ENCODE measurements at places on chromosomes 2 and 18. TPM values are rescaled to one million over a fixed set of nuclear protein-coding genes. Genes with fewer than 3 reads are reported as not detected.

The CAPN14 gene
- 0.06 TPM for polyA plus RNA-seq

- H3K4me1 ChIP-seq, result peaks cover 11% of the 10 kb centered on the region
- no peaks in the 10 kb centered on the region for H3K27me3 ChIP-seq
- no peak for DNase-seq
- H3K27ac ChIP-seq, result no peak overlapping the region
- no peak overlapping the region for H3K4me3 ChIP-seq
Measured at GRCh38 chr2:237689336-237690131, 62.1 kb downstream of the LRRFIP1 start.

The IL36G gene
- polyA plus RNA-seq, result 1.0 TPM

GRCh38 chr18:59229191-59229590 lies 9.2 kb downstream of the GRP start:
- peaks cover 54% of the 10 kb centered on the region for H3K27me3 ChIP-seq
- H3K4me1 ChIP-seq, result no peaks in the 10 kb centered on the region
- no peak for DNase-seq
- no peak overlapping the region for H3K4me3 ChIP-seq

The ANKRD30B gene
- not detected for polyA plus RNA-seq

DNA sequence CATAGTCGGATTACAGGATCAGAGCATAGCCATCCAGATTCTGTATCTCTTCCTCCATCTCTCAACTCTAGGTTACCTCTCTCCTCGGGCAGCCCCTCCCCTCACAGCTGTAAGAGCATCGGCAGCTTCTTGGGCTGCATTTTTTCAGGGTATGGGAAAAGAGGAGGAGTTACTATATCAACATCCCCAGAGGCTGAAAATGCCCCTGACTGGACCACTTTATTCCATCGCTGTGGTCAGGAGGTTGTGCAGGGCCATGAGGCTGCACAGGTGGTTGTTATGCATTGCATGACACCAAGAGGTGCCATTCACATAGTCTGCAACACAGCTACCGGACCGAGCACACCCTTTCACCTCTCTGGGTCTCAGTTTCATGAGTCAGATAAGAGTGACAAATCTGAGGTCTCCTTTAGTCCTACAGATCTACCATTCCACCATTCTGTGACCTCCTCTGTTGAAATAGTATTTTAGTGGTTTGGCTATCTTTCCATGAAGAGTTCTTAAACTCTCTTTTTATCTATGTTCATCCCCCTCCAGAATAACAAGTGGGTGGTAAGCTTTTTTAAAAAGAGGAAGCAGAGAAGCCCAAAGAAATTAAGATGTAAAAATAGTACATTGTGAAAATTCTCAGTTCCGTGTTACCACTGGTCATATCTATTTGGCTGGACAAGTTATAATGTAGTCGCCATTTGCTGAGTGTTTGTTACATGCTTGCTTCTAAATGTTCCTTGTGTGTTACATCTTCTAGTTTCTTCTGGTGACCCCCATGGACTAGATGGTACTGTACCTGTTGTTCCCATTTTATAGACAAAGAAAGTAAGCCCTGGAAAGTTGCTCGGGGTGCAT lies 56.6 kb upstream of the SLC1A4 start:
- no peaks in the 10 kb centered on the region for H3K4me1 ChIP-seq
- peaks cover 4% of the 10 kb centered on the region for H3K27me3 ChIP-seq
- H3K36me3 ChIP-seq, result no peaks in the 10 kb centered on the region

DNA sequence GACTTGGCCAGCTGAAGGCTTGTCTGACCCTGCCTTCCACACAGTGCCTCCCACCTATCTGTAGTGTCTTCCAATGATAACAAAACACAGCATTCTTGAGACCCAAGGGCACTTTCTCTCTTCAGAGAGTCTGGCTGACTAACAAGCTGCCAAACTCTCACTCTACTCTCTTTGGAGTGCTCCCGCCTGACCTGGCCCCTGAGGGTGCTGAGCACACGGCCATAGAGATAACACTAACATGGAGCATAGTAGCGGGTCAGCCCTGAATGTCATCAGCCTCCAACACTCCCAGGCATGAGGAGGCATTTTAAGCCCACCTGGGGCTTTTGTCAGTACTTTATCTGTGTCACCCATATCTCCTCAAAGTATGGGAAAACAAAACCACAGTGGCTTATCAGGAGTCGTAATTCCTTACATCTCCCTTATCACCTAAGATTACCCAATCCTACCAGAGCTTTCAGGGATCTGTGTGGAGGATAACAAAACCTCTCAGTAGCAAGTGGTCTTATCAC lies 160.3 kb upstream of the TCF4 start:
- H3K27ac ChIP-seq, result no peak overlapping the region
- DNase-seq, result no peak
- H3K27me3 ChIP-seq, result peaks cover 16% of the 10 kb centered on the region
- no peak overlapping the region for H3K4me3 ChIP-seq

The DNAJC5G gene
- not detected for polyA plus RNA-seq

- DNase-seq, result no peak
- no peaks in the 10 kb centered on the region for H3K36me3 ChIP-seq
- H3K27me3 ChIP-seq, result no peaks in the 10 kb centered on the region
- no peak overlapping the region for H3K4me3 ChIP-seq
Measured at GRCh38 chr2:241133436-241133820, 15.8 kb downstream of the PASK start.

DNA sequence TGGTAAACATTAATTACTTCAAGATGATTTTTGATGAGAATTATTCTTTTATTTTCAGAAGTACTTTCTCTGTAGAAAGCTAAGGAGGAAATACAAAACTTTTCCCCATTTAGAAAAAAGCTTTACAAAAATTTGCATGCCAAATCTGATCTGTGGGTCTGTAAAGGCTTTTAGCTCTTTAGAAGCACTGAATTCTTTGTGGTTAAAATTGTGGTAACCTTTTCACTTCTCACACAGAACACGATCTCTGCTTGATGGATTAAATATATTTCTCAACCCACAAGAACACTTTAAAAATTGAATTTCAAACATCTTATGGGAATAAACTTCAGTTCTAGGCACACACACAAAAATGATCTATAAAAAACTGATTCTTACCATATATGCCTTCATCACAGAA lies 63.7 kb downstream of the VIL1 start:
- H3K27ac ChIP-seq, result no peak overlapping the region
- H3K27me3 ChIP-seq, result no peaks in the 10 kb centered on the region
- DNase-seq, result no peak
- H3K4me3 ChIP-seq, result no peak overlapping the region
- no peaks in the 10 kb centered on the region for H3K4me1 ChIP-seq
- H3K36me3 ChIP-seq, result no peaks in the 10 kb centered on the region

DNA sequence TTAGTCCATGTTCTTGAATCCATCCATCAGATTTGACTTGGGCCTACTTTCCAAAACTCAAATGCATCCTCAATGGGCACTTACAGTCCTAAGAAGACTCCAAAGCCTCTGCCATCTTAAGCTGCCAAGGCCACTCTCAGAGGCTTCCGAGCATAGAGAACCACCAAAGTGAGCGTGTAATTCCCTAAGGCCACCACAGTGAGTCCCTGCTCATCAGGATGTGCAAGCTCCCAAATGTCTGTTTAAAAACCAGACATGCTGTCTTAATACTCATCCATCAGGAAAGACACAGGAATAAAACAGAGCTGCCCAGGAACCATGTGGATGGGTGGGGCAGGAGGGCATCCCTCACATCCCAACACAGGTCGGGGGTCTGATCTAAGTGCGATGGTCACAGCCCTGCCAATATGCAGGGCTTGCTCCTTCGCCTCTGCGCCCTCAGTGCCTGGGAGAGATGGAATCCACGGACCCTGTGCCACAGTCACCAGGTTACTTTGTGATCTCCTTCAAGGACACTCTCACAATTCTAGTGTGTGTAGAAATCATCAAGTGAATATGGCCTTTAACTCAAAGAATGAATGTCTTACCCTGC lies 80.4 kb downstream of the POLR1A start:
- no peaks in the 10 kb centered on the region for H3K4me1 ChIP-seq
- H3K36me3 ChIP-seq, result no peaks in the 10 kb centered on the region
- H3K27ac ChIP-seq, result no peak overlapping the region

DNA sequence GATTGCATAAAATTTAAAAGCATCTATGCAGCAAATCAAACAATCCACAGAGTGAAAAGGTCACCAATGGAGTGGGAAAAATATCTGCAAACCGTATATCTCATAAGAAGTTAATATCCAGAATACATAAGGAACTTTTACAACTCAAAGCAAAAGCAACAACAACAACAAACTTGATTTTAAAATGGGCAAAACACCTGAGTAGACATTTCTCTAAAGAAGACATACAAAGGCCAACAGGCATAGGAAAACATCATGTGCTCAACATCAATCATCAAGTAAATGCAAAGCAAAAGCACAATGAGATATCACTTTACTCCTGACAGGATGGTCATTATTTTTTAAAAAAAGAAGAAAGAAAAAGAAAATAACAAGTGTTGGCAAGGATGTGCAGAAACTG lies 38.1 kb downstream of the TMEM247 start:
- H3K27ac ChIP-seq, result no peak overlapping the region
- no peaks in the 10 kb centered on the region for H3K27me3 ChIP-seq
- H3K4me3 ChIP-seq, result no peak overlapping the region
- no peaks in the 10 kb centered on the region for H3K36me3 ChIP-seq
- DNase-seq, result no peak
- peaks cover 4% of the 10 kb centered on the region for H3K4me1 ChIP-seq

- no peak for DNase-seq
- no peaks in the 10 kb centered on the region for H3K36me3 ChIP-seq
- no peak overlapping the region for H3K4me3 ChIP-seq
- peaks cover 3% of the 10 kb centered on the region for H3K4me1 ChIP-seq
- no peak overlapping the region for H3K27ac ChIP-seq
Measured at GRCh38 chr2:53575721-53576124, 191.9 kb upstream of the CHAC2 start.

GRCh38 chr2:29247336-29247914 lies 132.2 kb downstream of the CLIP4 start:
- no peak overlapping the region for H3K27ac ChIP-seq
- no peak overlapping the region for H3K4me3 ChIP-seq
- no peaks in the 10 kb centered on the region for H3K27me3 ChIP-seq
- H3K4me1 ChIP-seq, result no peaks in the 10 kb centered on the region
- no peaks in the 10 kb centered on the region for H3K36me3 ChIP-seq

DNA sequence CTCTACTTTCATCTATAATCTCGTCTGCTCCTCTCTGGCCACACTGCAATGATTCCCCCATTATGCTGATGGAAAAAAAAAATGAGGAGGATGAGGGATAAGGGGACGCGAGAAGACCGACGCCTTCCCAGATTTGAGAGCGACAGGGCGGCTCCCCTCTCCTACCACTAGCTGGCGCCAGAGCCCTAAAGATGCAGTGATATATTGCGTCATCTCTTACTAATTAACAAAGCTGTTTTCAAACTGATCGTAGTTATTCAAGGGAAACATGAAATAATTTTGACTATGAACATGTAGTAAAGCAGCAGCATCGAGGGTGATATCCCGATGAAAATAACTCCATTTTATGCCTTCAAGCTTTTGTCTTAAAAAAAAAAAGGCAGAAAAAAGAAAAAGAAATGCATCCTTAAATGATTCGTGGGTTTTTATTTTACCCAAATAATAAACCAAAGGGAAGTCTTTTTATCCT lies 48.0 kb upstream of the HNRNPA3 start:
- no peaks in the 10 kb centered on the region for H3K36me3 ChIP-seq
- peak; percentile 90 for DNase-seq
- peak overlapping the region; percentile 82 for H3K27ac ChIP-seq
- H3K27me3 ChIP-seq, result no peaks in the 10 kb centered on the region

- no peaks in the 10 kb centered on the region for H3K36me3 ChIP-seq
- no peaks in the 10 kb centered on the region for H3K27me3 ChIP-seq
Measured at GRCh38 chr2:235511187-235511661, 17.4 kb downstream of the AGAP1 start.

DNA sequence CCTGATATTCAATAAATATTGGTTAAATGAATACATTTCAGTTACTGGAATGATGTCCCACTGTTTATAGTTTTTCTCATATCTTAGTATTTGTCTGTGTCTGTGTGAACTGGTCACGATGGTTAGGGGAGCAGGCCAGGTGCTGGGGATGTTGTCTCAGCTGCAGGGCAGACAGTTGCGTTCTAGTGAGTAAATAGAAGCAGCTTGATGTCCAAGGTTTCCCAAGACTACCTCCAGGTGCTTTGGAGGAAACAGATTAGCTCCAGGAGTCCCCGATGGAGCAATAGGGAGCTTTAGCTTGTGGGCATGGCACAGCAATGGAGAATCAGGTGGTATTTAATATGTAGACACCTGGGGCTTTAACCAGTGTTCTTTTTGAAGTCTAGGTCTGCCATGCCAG lies 75.5 kb downstream of the GULP1 start:
- H3K4me1 ChIP-seq, result peaks cover 7% of the 10 kb centered on the region
- no peaks in the 10 kb centered on the region for H3K27me3 ChIP-seq
- no peaks in the 10 kb centered on the region for H3K36me3 ChIP-seq

GRCh38 chr2:45822272-45822630 lies 170.8 kb downstream of the PRKCE start:
- H3K4me3 ChIP-seq, result no peak overlapping the region
- peak overlapping the region; percentile 20 for H3K27ac ChIP-seq
- peaks cover 17% of the 10 kb centered on the region for H3K4me1 ChIP-seq
- no peaks in the 10 kb centered on the region for H3K36me3 ChIP-seq
- DNase-seq, result peak; percentile 17

The HTR2B gene
- polyA plus RNA-seq, result 1.1 TPM

GRCh38 chr2:24076849-24077534 lies 866 bp upstream of the SF3B6 start:
- peaks cover 14% of the 10 kb centered on the region for H3K4me1 ChIP-seq
- H3K27me3 ChIP-seq, result no peaks in the 10 kb centered on the region
- no peaks in the 10 kb centered on the region for H3K36me3 ChIP-seq
- H3K4me3 ChIP-seq, result peak overlapping the region; percentile 40

DNA sequence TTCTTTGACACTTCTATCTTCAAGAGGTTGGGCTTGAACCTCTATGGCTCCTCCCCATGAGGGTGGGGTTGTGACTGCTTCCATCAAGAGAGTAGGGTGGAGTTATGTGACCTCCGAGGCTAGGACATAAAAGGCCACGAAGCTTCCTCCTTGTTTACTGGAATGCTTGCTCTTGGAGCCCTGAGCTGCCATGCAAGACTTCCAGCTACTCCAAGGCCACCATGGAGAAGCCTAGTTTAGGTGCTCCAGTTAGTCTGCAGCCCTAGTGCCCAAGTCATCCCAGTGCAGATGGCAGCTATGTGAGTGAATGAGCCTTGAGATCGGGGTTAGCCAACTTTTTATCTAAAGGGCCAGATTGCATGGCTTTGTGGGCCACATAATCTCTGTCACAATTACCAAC lies 2.4 kb upstream of the MERTK start:
- H3K4me1 ChIP-seq, result peaks cover 9% of the 10 kb centered on the region
- no peaks in the 10 kb centered on the region for H3K27me3 ChIP-seq
- no peak overlapping the region for H3K27ac ChIP-seq
- DNase-seq, result no peak
- H3K36me3 ChIP-seq, result no peaks in the 10 kb centered on the region

All from hepatocyte (in vitro differentiated cells).